NCI-H460 (cell line): ENCODE measurements at places on chromosomes 11 and 22. TPM values are rescaled to one million over a fixed set of nuclear protein-coding genes. Genes with fewer than 3 reads are reported as not detected.

The EXT2 gene
- 63.8 and 70.5 TPM in 2 replicates for total RNA-seq

The SPDYC gene
- not detected in 2 replicates for total RNA-seq

The TSPAN32 gene
- not detected in 2 replicates for total RNA-seq

The ARHGAP20 gene
- 0.09 TPM in 1 of 2 replicates, not detected in the other for total RNA-seq
